NCI-H1105 (cell line): ENCODE measurements at places on chromosomes 7 and 10.
A peak's percentile ranks its signal among the peaks of the same experiment; 100 is the strongest.

- no peak for DNase-seq
These were observed 74.4 kb downstream of the TPK1 start for GRCh38 chr7:144761493-144761892.

GRCh38 chr7:130492523-130493274 is 814 bp downstream of the MEST start:
- DNase-seq = no peak

DNA sequence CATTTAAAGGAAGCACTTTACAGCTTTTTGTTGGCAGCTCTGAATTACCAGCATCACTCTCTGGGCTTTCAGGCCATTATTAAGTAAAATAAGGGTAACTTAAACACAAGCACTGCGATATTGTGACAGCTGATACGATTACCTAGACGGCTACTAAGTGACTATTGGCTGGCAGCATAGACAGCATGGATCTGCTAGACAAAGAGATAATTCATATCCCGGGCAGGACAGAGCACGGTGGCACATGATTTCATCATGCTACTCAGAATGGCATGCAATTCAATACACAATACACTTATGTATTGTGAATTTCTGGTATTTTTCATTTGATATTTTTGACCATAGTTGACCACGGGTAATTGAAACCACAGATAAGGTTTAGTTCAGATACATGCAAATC is 522.0 kb upstream of the LRRN3 start:
- DNase-seq = no peak

- DNase-seq = no peak
These were observed 89.7 kb downstream of the HIPK2 start for GRCh38 chr7:139687980-139688632.

- peak; percentile 30 for DNase-seq
These were observed 15.6 kb downstream of the MDH2 start for GRCh38 chr7:76063525-76063924.

GRCh38 chr7:107039199-107039900 is 5.2 kb upstream of the PRKAR2B start:
- no peak for DNase-seq
